Fibroblast of pulmonary artery (primary cell): ENCODE measurements at places on chromosomes 12 and 14.

DNA sequence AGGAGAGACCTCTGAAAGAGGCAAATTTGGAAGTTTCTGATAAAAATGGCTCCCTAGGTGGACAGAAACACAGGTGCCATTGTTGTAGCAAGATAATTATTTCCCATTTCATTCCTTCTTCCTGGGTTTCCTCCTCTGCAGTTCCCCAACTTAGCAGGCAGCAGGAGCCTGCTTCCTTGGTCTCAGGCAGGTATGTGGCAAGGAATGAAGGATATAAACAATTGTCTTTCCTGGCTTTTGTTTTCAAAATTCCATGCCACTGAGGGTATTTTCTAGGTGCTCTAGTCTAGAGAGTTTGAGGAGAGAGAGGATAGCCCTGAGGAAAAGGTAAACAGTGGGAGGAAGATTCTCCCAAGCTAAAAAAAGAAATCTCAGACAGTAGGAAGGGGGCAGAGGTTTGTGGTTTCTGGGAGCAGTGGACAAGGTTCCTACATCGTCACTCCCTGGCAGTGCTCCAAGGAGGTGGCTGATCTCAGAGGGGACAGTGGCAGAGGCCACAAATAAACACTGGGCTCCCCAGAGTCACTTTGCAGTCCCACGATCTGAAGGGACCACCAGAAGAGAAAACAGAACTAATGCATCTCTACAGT is 82.6 kb upstream of the IGF1 start:
- no peak for DNase-seq

DNA sequence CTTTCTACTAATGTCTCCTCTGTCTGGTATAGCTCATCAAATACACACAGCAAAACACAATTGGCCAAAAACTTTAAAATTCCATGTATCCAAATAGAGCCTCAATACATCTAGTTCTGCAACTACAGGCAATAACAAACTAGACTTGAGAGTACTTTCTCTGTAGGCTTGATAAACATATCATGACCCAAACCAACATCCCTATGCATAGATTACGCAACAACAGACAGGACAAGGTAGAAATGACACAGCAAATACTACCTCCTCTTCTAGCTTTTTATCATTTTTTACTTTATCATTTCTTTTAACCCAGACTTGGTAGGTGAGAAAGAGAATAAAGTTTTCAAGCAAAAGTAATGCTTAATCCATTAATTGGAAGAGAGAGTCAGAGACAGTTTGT is 41.8 kb downstream of the EML5 start:
- DNase-seq, result no peak

DNA sequence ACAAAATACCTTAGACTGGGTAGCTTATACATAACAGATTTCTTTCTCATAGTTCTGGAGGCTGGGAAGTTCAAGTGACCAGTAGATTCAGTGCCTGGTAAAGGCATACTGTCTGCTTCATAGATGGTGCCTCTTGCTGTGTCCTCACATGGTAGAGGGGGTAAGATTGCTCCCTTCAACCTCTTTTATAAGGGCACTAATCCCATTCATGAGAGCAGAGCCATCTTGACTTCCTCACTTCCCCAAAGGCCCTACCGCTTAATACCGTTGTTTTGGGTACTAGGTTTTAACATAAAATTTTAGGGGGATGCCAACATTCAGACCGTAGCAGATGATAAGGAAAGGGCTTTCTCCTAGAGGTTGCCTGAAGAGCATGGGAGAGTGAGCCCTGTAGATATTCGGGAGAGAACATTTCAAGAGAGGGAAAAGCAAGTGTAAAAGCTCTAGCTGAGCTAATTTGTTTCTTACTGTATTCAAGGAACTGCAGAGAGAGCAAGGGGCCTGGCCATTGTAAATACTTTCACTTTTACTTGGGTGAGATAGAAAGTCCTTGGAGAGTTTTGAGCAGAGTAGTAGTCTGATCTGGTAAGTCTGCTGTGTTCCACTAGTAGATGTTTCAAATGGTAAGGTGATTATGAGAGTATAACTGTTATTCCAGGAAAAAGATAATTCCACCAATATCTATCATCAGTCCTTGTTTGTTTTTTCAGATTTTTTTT is 27.3 kb downstream of the FRS2 start:
- no peak for DNase-seq

DNA sequence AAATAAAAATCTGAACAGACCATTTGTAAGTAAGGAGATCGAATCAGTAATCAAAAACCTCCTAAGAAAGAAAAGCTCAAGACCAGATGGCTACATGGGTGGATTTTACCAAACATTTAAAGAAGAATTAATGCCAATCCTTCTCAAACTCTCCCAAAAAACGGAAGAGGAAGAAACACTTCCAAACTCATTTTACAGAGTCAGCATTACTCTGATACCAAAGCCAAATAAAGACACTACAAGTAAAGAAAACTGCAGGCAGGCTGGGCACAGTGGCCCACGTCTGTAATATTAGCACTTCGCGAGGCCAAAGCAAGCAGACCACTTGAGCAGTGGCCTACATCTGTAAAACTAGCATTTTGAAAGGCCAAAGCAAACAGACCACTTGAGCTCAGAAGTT is 159.8 kb downstream of the DPY19L2 start:
- DNase-seq, result no peak
